ENCODE measurements at places on chromosomes 7 and 10.
A peak's percentile ranks its signal among the peaks of the same experiment; 100 is the strongest.

GRCh38 chr7:136064627-136065237 lies 87.6 kb upstream of the MTPN start:
- H3K4me1 ChIP-seq = peaks cover 15% of the 10 kb centered on the region
- peaks cover 1% of the 10 kb centered on the region for H3K36me3 ChIP-seq
- peak overlapping the region; percentile 55 for H3K27ac ChIP-seq
- no peak overlapping the region for H3K4me3 ChIP-seq

GRCh38 chr10:108421266-108421665 lies 1256.8 kb upstream of the SORCS1 start:
- H3K36me3 ChIP-seq = no peaks in the 10 kb centered on the region
- DNase-seq = no peak
- H3K27ac ChIP-seq = no peak overlapping the region
- H3K27me3 ChIP-seq = no peaks in the 10 kb centered on the region
- no peaks in the 10 kb centered on the region for H3K4me1 ChIP-seq
- no peak overlapping the region for H3K4me3 ChIP-seq

DNA sequence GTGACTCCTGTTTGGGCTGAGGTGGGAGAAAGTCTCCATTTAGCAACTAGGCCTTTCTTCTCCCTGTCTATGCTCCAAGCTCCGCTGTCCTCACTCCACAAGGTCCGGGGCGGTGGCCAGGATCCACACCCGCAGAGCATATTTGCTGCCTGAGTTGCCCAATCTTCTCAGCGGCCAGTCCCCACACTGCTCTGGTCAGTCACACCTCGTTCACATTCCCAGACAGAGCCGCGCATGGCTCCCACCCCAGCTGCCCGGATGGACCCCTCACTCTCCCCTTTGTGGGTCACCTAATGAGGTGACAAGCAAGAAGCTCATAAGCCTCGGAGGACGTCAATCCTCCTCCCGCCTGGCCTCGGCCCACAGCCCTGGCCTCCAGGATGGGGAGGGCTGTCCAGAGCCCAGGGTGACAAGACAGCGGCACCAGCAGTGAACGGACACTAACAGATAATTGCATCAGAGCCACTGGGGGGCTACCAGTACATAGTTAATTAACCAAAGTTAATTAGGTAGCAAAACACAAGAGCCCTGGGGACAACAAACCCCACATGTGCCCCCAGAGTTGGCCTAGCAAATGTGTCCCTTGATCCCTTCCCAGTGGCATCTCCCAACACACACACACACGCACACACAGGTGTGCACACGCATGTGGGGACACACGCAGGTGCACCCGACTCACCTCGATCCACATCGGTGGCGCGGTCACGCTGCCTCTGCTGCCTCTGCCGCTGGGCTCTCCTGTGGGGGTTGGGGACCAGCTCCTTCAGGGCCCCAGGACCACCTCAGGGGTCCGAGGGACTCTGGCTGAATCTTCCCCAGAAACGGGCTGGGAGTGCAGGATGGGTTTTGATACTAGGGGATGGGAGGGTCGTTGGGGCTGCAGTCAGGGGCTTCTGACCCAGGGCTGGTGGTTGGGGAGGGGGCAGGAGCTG lies 11.8 kb downstream of the EPHA1 start:
- H3K27ac ChIP-seq = no peak overlapping the region
- no peak for DNase-seq
- H3K36me3 ChIP-seq = peaks cover 3% of the 10 kb centered on the region
- peaks cover 5% of the 10 kb centered on the region for H3K4me1 ChIP-seq
- no peak overlapping the region for H3K4me3 ChIP-seq

GRCh38 chr10:17507538-17507937 lies 53.1 kb upstream of the ST8SIA6 start:
- peaks cover 35% of the 10 kb centered on the region for H3K4me1 ChIP-seq
- no peak overlapping the region for H3K4me3 ChIP-seq
- H3K27me3 ChIP-seq = no peaks in the 10 kb centered on the region
- no peaks in the 10 kb centered on the region for H3K36me3 ChIP-seq

GRCh38 chr7:64774204-64774842 lies 19.9 kb upstream of the ZNF138 start:
- H3K27ac ChIP-seq = no peak overlapping the region
- H3K36me3 ChIP-seq = no peaks in the 10 kb centered on the region
- H3K27me3 ChIP-seq = peaks cover 2% of the 10 kb centered on the region
- no peaks in the 10 kb centered on the region for H3K4me1 ChIP-seq

- no peaks in the 10 kb centered on the region for H3K36me3 ChIP-seq
- H3K4me3 ChIP-seq = no peak overlapping the region
- no peak for DNase-seq
- H3K4me1 ChIP-seq = no peaks in the 10 kb centered on the region
- no peak overlapping the region for H3K27ac ChIP-seq
Observed at GRCh38 chr7:124643311-124643811, 122.2 kb downstream of the GPR37 start.

- H3K36me3 ChIP-seq = no peaks in the 10 kb centered on the region
- no peak overlapping the region for H3K27ac ChIP-seq
- no peaks in the 10 kb centered on the region for H3K4me1 ChIP-seq
- DNase-seq = no peak
- no peak overlapping the region for H3K4me3 ChIP-seq
- peaks cover 16% of the 10 kb centered on the region for H3K27me3 ChIP-seq
Observed at GRCh38 chr7:132311733-132312132, 264.5 kb downstream of the PLXNA4 start.
